ENCODE measurements at places on chromosomes 7 and 10. TPM values are rescaled to one million over a fixed set of nuclear protein-coding genes. Genes with fewer than 3 reads are reported as not detected.

GRCh38 chr7:151925446-151926335 lies 30.6 kb upstream of the GALNTL5 start:
- H3K27ac ChIP-seq, result no peak overlapping the region
- H3K4me1 ChIP-seq, result no peaks in the 10 kb centered on the region
- peaks cover 18% of the 10 kb centered on the region for H3K27me3 ChIP-seq
- no peak for DNase-seq
- H3K4me3 ChIP-seq, result no peak overlapping the region
- H3K36me3 ChIP-seq, result no peaks in the 10 kb centered on the region

TACR2 gene
- not detected for total RNA-seq

DNA sequence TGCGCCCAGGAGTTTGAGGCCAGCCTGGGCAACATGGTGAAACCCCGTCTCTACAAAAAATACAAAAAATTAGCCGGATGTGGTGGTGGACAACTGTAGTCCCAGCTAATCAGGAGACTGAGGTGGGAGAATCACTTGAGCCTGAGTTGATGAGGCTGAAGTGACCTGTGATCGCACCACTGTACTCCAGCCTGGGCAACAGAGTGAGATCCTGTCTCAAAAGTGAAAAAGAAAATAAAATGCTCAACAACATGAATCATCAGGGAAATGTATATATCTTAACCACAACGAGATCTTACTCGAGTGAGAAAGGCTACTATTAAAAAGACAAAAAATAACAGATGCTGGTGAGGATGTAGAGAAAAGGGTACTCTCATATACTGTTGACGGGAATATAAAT lies 72.7 kb downstream of the JMJD1C start:
- no peak overlapping the region for H3K4me3 ChIP-seq
- H3K27me3 ChIP-seq, result no peaks in the 10 kb centered on the region
- H3K4me1 ChIP-seq, result no peaks in the 10 kb centered on the region

DNA sequence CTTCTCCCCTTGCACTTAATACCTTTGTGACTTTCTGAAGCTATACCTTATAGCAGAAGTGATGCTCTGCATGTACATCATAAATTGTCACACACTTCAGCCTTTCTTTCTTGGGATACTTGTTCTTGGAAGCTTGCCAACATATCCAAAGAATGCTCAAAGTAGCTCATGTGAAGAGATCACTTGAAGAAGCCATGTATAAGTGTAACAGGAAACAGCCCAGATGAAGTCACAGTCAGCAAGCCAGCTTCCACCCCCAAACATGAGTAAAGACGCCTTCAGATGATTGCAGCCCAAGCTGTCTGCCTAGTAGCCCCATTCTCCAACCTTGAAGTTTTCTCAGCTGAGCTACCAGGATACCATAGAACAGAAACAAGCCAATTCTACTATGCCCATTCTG lies 50.9 kb downstream of the DGKB start:
- no peak overlapping the region for H3K4me3 ChIP-seq
- H3K36me3 ChIP-seq, result no peaks in the 10 kb centered on the region
- no peak for DNase-seq

- no peak overlapping the region for H3K4me3 ChIP-seq
- no peaks in the 10 kb centered on the region for H3K36me3 ChIP-seq
- no peaks in the 10 kb centered on the region for H3K27me3 ChIP-seq
- DNase-seq, result no peak
- 0 out of 2 replicates have a peak, but pooled peaks cover 5% of the 10 kb centered on the region for H3K4me1 ChIP-seq
Measured at GRCh38 chr7:135862586-135863340, 114.2 kb upstream of the FAM180A start.

CYP3A5 gene
- total RNA-seq, result 3.2 TPM

SPAG6 gene
- not detected for total RNA-seq

- H3K27me3 ChIP-seq, result no peaks in the 10 kb centered on the region
- H3K4me3 ChIP-seq, result no peak overlapping the region
- H3K4me1 ChIP-seq, result no peaks in the 10 kb centered on the region
- no peak overlapping the region for H3K27ac ChIP-seq
- H3K36me3 ChIP-seq, result no peaks in the 10 kb centered on the region
- no peak for DNase-seq
Measured at GRCh38 chr10:75497997-75498883, 66.8 kb downstream of the LRMDA start.

DNA sequence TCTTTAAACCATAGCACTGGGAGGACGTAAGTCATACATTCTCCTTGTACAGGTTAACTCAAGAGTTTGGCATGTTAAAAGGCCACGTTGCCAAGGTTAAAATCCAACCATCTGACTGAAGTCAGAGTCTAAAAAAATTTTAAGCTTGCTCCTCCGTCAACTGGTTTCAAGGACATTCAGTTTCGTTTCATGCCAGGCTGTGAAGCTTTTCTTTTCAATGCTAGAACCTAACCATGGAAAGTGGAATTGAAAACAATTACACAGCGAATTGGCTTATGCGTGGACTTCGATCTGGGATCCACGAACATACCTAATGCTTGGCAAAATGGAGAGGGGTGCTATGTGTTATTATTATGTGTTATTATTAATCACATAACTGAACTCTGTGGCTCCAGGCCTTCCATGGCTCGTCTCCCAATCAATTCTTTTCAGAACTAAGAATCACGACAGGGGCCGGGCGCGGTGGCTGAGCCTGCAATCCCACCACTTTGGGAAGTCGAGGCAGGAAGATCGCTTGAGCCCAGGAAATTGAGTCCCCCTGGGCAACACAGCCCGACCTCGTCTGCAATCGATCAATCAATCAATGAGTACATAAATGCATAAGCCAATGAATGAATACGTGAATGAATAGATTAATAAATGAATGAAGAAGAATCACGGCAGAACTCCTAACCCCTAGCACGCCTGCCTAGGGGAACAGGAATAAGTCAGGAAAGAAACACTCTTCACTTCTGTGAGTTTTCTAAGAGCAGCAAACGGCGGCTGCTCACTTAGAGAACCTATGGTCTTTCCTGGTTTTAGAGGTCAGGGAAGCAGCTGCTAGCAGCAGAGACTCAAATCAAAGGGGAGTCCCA lies 733 bp upstream of the ARL5B start:
- H3K4me3 ChIP-seq, result peak overlapping the region; percentile 89
- no peaks in the 10 kb centered on the region for H3K27me3 ChIP-seq
- H3K4me1 ChIP-seq, result peaks cover 15% of the 10 kb centered on the region
- no peaks in the 10 kb centered on the region for H3K36me3 ChIP-seq
- peak overlapping the region; percentile 91 for H3K27ac ChIP-seq

DNA sequence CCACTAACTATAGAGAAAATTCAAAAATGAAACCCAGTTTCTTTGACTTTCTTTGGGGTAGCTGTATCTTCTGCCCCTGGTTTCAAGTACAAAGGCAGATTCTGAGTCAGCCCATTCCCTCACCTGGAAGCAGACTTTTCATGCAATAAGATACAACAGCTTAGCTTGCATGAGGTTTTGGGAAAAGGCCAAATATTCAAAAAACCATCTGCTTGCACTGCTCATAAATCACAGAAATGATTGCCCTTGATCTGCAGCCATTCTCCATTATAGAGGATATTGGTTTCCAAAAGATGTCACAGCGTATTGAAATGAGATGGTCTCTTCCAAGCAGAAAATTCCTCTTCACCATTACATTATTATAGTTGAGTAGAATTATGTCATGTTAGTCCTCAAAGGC lies 354.0 kb downstream of the PHF14 start:
- no peak overlapping the region for H3K4me3 ChIP-seq
- H3K27me3 ChIP-seq, result no peaks in the 10 kb centered on the region
- no peak overlapping the region for H3K27ac ChIP-seq
- H3K36me3 ChIP-seq, result no peaks in the 10 kb centered on the region
- DNase-seq, result no peak

DNA sequence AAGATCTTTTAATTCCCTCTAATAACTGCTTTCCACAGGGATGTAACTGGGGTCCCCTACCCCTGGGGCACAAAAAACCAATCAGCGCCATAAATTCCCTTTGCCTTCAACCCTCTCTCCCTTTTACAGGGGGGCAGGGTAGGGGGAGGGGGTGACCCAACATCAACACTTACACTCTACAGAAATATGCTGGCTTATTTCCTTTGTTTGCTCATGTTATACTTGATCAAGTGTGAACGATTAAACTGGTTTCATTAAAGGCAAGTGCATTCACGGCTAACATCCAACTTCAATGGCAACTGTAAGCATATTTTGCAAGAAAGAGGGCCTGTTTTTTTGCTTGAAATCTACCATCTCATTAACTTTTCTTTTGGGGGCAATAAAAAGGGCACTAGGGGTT lies 2.9 kb downstream of the CTBP2 start:
- H3K36me3 ChIP-seq, result no peaks in the 10 kb centered on the region
- H3K4me1 ChIP-seq, result peaks cover 21% of the 10 kb centered on the region
- DNase-seq, result no peak
- peak overlapping the region; percentile 23 for H3K27ac ChIP-seq
- no peaks in the 10 kb centered on the region for H3K27me3 ChIP-seq
- peak overlapping the region; percentile 78 for H3K4me3 ChIP-seq

DNA sequence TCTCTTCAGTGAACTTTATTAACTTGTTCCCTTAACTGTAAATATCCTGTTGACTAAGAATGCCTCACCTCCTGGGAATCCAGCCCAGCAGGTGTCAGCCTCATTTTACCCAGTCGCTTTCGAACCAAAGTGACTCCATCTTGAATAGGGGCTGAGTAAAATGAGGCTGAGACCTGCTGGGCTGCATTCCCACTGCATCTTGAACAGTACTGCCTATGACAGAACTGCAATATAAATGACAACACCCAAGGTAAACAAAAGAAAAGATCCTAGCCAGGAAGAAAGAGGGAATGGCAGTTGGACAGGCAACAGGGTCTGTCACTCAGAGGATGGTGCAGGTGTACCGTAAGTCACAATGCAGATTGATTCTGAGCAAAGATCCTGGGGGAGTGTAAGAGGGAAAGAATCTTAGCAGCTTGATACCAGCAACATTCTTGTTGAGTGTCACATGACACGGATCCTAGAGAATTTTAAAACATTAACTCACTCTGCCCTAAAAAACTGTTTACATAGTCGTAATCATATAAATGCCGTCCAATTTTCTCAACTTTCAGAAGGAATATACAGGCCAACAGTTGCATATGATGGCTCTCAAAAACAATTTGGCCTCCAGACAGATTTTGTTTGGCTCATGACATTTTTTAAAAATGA lies 4.4 kb upstream of the FAM107B start:
- peaks cover 36% of the 10 kb centered on the region for H3K4me1 ChIP-seq
- DNase-seq, result peak; percentile 59
- no peaks in the 10 kb centered on the region for H3K27me3 ChIP-seq
- H3K27ac ChIP-seq, result peak overlapping the region; percentile 57
- no peak overlapping the region for H3K4me3 ChIP-seq
- no peaks in the 10 kb centered on the region for H3K36me3 ChIP-seq

GHRHR gene
- not detected for total RNA-seq

EPHA1 gene
- total RNA-seq, result 39.3 TPM

MARCHF5 gene
- total RNA-seq, result 31.5 TPM

DNA sequence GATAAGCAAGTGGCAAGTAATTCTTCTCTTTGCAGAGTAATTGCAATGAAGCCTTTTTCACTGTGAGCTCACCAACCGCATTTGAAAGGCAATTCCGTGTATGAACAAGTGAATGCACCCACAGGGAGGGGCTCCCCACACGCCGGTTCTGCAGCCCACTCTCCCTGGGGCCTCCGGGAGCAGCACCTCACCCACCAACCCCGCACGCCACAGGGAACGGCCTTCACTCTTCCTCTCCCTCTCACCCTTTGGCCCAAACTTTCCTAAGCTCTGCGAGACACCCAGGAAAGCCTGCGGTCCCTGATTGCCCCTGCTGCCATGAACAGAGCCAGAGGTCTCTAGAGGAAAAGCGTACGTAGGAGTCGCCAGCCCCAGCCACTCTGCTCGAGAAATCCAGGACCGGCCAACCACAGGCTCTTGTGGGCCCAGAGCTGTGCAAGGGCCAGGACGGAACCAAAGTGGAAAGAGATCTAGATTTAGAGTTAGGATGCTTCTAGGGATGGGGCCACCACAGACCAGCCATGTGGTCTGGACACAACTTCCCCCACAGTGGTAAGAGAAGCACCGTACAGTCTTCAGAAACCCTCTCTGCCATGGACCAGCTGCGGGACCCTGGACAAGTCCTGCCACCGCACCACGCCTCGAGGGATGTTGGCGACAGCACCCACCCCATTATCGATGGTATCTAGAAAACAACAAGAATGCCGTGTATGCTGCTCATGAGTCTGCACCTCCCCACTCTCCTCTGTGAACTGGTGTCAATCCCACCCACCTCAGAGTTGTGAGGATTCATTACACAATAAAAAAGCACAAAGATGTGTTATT lies 3.6 kb downstream of the WDR86 start:
- no peak overlapping the region for H3K4me3 ChIP-seq
- H3K36me3 ChIP-seq, result no peaks in the 10 kb centered on the region
- H3K4me1 ChIP-seq, result peaks cover 22% of the 10 kb centered on the region
- H3K27me3 ChIP-seq, result no peaks in the 10 kb centered on the region
- DNase-seq, result no peak

- no peak for DNase-seq
- H3K4me1 ChIP-seq, result peaks cover 33% of the 10 kb centered on the region
- H3K4me3 ChIP-seq, result no peak overlapping the region
- no peaks in the 10 kb centered on the region for H3K27me3 ChIP-seq
- no peaks in the 10 kb centered on the region for H3K36me3 ChIP-seq
- H3K27ac ChIP-seq, result no peak overlapping the region
Measured at GRCh38 chr7:142571581-142571980, 177.7 kb upstream of the PRSS1 start.

DNA sequence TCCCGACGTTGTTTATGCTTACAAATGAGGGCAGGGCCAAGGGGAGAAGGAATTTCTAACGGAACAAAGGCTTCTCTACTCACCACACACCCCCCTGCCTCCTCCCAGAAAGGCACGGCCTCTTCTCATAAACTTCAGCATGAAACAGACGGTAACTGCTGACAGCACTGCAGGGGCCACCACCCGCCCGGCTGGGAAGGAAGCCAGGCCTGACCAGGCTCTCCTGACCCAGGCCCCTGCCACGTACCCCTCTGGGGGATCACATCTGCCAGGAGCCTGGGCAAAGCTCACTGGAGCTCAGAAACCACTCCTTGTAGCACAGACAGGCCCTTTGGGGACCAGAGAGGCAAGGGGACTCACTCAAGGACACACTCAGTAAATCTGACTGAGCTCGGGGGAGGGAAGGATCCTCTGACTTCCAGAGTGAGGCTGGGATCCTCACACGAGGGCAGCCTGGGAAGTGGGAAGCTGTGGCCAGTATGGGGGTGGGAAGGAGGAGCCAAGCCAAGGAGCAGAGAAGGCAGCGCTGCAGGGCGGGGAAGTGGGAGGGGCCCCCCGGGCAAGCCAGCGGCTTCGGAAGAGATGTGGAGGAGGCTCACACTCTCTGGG lies 46.1 kb downstream of the ZCCHC24 start:
- peaks cover 18% of the 10 kb centered on the region for H3K4me1 ChIP-seq
- H3K36me3 ChIP-seq, result no peaks in the 10 kb centered on the region
- no peak overlapping the region for H3K27ac ChIP-seq
- no peak for DNase-seq
- H3K27me3 ChIP-seq, result no peaks in the 10 kb centered on the region
- no peak overlapping the region for H3K4me3 ChIP-seq

TLX1 gene
- not detected for total RNA-seq
